A549 treated with Hydrocortisone at 1 μM for 4 hours (cell line): ENCODE measurements at places on chromosomes 6 and 20. TPM values are rescaled to one million over a fixed set of nuclear protein-coding genes. Genes with fewer than 3 reads are reported as not detected.

The UBD gene
- 0.31 to 0.97 TPM (median 0.61 TPM) in 5 replicates for total RNA-seq

The CCDC170 gene
- 0.03 to 0.12 TPM (median 0.08 TPM) in 4 of 5 replicates, not detected in the other for total RNA-seq

The C6orf163 gene
- total RNA-seq = 0.07 to 0.28 TPM (median 0.14 TPM) in 5 replicates

The HLA-DRA gene
- not detected in 5 replicates for total RNA-seq

The FGD2 gene
- total RNA-seq = 0.03 TPM in 1 of 5 replicates, not detected in the others

The RAD21L1 gene
- total RNA-seq = not detected in 5 replicates

The SCRT2 gene
- total RNA-seq = 0.02 TPM in 1 of 5 replicates, not detected in the others

The MRAP2 gene
- 1.4 to 1.9 TPM (median 1.8 TPM) in 5 replicates for total RNA-seq

The SHLD1 gene
- total RNA-seq = 6.2 to 8.3 TPM (median 6.8 TPM) in 5 replicates

The LKAAEAR1 gene
- total RNA-seq = 0.48 to 2.2 TPM (median 1.8 TPM) in 5 replicates

The ADGRF5 gene
- total RNA-seq = 0.03 TPM in 1 of 5 replicates, not detected in the others

The ADGRF4 gene
- total RNA-seq = 12.7 to 16.6 TPM (median 15.6 TPM) in 5 replicates

The NEU1 gene
- 25.7 to 32.9 TPM (median 26.4 TPM) in 5 replicates for total RNA-seq

The TLDC2 gene
- not detected in 5 replicates for total RNA-seq

The GPR6 gene
- not detected in 5 replicates for total RNA-seq

The LTB gene
- 0.29 to 0.47 TPM (median 0.38 TPM) in 5 replicates for total RNA-seq

The KHDC1L gene
- total RNA-seq = 0.24 to 0.75 TPM (median 0.35 TPM) in 3 of 5 replicates, not detected in the others

The YIPF3 gene
- 64.0 to 74.4 TPM (median 71.7 TPM) in 5 replicates for total RNA-seq

The ADIG gene
- total RNA-seq = not detected in 5 replicates

The TRIM31 gene
- 0.56 to 0.85 TPM (median 0.63 TPM) in 5 replicates for total RNA-seq

The TUBB1 gene
- 0.02 to 0.03 TPM (median 0.03 TPM) in 3 of 5 replicates, not detected in the others for total RNA-seq

The C6orf47 gene
- total RNA-seq = 10.1 to 14.9 TPM (median 12.4 TPM) in 5 replicates

The C6orf132 gene
- total RNA-seq = 2.7 to 3.3 TPM (median 3.1 TPM) in 5 replicates

The PAK5 gene
- not detected in 5 replicates for total RNA-seq

The BPIFB2 gene
- not detected in 5 replicates for total RNA-seq

The SLC22A2 gene
- 0.05 to 0.18 TPM (median 0.05 TPM) in 3 of 5 replicates, not detected in the others for total RNA-seq

The ACTL10 gene
- 0.06 TPM in 2 of 5 replicates, not detected in the others for total RNA-seq

The LCA5 gene
- 0.31 to 0.82 TPM (median 0.74 TPM) in 5 replicates for total RNA-seq

The GRIK2 gene
- total RNA-seq = 0.29 to 0.47 TPM (median 0.36 TPM) in 5 replicates

The BRD2 gene
- total RNA-seq = 108 to 139 TPM (median 123 TPM) in 5 replicates

The EMILIN3 gene
- 0.40 to 0.54 TPM (median 0.44 TPM) in 5 replicates for total RNA-seq

The RARS2 gene
- 18.4 to 22.0 TPM (median 21.6 TPM) in 5 replicates for total RNA-seq

The C20orf141 gene
- total RNA-seq = 0.28 to 0.69 TPM (median 0.53 TPM) in 5 replicates

The ZSCAN9 gene
- 5.8 to 8.3 TPM (median 6.9 TPM) in 5 replicates for total RNA-seq

The ALDH8A1 gene
- 0.06 to 0.22 TPM (median 0.10 TPM) in 5 replicates for total RNA-seq

The ELOVL5 gene
- 60.3 to 78.8 TPM (median 68.5 TPM) in 5 replicates for total RNA-seq

The ROS1 gene
- total RNA-seq = 0.17 to 0.29 TPM (median 0.21 TPM) in 5 replicates

The TRIM40 gene
- total RNA-seq = not detected in 5 replicates

The PRL gene
- not detected in 5 replicates for total RNA-seq

The PGBD1 gene
- total RNA-seq = 4.5 to 5.7 TPM (median 5.1 TPM) in 5 replicates
